Activated CD8-positive, alpha-beta memory T cell treated with anti-CD3 and anti-CD28 coated beads for 1 hour (primary cell): ENCODE measurements at places on chromosomes 3 and 15.

GRCh38 chr15:39497759-39498565 is 82.9 kb upstream of the THBS1 start:
- no peak for DNase-seq

DNA sequence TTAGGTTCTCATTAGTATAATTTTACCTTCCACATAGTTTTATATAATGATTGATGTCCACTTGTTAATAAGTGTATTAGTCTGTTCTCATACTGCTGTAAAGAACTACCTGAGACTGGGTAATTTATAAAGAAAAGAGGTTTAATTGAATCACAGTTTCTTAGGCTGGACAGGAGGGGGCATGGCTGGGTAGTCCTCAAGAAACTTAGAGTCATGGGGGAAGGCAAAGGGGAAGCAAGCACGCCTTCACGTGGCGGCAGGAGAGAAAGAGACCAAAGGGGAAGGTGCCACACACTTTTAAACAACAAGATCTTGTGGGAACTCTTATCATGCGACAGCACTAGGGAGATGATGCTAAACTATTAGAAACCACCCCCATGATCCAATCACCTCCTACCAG is 19.2 kb downstream of the DZIP3 start:
- DNase-seq = no peak

- DNase-seq = no peak
Measured at GRCh38 chr3:63918321-63918720, 6.1 kb upstream of the SCAANT1 start.

GRCh38 chr15:94670438-94671034 is 439.2 kb downstream of the MCTP2 start:
- no peak for DNase-seq

DNA sequence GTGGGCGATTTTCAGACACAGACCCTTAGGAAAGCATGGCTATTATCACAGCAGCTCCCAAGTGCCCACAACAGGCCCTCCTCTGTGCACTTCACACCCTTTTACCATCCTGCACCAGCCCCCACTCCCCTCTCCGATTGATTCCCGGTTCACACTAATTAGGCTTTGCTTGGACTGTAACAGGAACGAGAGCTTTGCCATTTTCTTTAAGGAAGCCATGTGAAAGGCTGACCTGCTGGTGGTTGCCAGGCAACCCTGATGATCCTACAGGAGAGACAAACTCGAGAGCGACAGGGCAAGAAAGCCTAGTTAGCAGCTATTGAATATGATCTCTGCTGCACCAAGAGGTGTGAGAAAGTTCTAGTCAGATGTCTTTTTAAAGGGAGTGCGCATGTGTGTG is 28.2 kb upstream of the DET1 start:
- DNase-seq = no peak

DNA sequence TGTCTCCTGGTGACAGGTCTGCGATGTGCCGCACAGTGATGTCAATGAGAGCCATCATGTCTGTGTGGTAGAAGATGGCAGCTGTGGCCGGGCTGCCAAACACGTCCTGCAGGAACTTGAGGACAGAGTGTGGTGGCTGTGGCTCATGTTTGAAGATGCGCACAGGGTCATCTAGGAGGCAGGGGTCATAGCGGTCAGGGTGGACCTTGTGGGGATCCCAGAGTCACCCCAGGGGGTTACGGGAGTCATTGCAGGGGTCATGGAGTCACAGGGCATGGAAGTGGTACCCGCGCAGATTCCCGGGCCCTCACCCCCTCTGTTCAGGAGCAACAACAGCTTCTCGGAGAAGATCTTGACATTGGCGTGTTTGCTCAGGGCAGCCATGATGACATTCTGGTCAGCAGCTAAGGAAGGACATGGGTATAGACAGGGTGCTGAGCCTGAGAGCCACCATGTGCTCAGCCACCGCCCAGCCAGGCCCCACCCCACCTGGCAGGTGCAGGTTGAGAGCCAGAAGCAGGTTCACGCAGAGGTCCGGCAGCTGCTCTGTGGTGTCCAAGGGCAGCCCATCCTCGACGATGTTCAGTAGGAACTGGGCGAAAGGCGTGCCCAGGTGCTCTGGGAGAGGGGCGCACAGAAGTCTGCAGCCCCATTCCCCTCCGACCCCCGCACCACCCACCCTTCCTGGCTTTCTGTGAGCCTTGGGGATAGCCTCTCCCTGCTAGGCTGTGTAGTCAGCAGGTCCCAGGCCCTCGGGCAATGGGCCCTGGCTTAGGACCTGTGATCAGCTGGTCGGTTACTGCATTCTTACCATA is 6.9 kb downstream of the NCKIPSD start:
- no peak for DNase-seq

DNA sequence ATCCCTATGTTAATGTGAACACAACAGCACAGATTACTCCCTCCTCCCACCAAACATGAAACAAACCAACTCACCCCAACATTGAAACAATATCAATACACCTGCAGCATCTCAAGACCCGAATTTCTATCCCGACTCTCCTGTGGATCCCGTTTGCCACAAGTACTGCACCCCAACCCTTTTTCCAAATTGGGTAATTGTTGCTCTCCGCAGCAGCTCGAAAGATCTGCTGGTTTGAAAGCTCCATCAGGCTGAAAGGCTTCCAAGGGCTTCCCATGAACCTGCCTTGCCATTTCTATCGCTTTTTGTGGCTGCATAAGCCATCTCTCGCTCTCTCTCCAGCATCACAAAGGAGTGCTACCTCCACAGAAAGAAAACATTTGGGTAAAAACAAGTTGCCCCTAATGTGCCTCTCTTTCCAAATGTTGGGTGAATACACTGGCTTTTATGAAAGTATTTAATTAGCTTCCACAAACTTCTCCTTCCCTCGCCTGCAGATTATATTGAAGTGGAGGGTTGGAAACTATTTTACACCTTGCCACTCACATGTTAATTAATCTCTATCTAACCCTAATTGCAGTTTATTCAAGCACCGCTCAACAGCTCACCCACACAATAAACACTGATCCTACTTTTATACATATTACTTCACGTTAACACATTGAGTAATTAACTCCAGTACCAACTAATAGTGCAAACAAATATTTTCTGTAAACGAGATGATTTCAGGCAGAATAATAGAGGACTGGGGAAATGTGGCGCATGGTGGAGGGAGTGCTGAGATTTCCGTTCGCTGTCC is 2.5 kb upstream of the FEZF2 start:
- no peak for DNase-seq

- no peak for DNase-seq
Measured at GRCh38 chr3:45688194-45688881, 858 bp upstream of the SACM1L start.

DNA sequence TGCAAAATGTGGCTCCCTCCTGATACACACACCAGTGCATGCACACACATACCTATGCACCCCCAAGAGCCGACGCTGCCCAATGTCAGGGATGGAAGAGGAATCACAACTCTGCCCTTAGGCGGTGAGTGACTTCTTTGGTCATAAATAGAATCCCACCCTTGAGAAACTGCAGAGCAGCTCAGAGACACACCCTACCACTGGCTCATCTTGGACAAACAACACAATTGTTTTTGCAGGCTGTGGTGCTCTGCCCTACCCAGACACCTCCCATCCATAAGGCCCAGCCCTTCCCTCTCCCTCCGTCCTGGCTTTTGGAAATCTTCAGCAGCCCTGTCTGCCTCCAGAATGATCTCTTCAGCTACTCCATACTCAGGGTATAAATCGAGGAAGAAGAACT is 73.8 kb upstream of the HRH1 start:
- DNase-seq = no peak

GRCh38 chr3:45844616-45845015 is 2.7 kb upstream of the LZTFL1 start:
- no peak for DNase-seq

GRCh38 chr3:66527246-66527645 is 26.4 kb upstream of the LRIG1 start:
- no peak for DNase-seq

GRCh38 chr3:161649900-161650484 is 153.4 kb downstream of the OTOL1 start:
- DNase-seq = no peak

GRCh38 chr3:187498211-187498724 is 130.1 kb downstream of the RTP4 start:
- no peak for DNase-seq

GRCh38 chr15:78983146-78983918 is 38.5 kb upstream of the CTSH start:
- no peak for DNase-seq

DNA sequence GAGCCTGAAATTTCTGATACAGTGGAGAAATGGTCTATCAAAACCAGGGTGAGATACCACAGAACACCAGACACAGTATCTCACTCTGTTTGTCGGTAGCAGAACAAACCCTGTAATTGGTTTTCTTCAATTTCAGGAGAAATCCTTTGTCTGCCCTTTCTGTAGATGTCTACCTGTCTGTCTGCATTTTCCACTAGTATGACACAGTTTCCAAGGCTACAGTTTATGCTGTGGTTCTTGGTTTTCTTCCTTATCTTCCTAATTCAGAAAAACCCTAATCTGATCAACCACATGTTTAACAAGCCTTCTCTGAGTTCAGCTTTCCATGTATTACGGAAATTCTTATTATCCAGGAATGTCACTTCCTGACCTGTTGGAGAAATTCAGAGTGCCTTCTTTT is 70.8 kb downstream of the SCN11A start:
- no peak for DNase-seq

- no peak for DNase-seq
Measured at GRCh38 chr15:40340740-40341400, at the start of gene CCDC9B. Gene CCDC9B (minus strand): TSS chr15:40340939. CDS start chr15:40340819, 120 bp downstream.

DNA sequence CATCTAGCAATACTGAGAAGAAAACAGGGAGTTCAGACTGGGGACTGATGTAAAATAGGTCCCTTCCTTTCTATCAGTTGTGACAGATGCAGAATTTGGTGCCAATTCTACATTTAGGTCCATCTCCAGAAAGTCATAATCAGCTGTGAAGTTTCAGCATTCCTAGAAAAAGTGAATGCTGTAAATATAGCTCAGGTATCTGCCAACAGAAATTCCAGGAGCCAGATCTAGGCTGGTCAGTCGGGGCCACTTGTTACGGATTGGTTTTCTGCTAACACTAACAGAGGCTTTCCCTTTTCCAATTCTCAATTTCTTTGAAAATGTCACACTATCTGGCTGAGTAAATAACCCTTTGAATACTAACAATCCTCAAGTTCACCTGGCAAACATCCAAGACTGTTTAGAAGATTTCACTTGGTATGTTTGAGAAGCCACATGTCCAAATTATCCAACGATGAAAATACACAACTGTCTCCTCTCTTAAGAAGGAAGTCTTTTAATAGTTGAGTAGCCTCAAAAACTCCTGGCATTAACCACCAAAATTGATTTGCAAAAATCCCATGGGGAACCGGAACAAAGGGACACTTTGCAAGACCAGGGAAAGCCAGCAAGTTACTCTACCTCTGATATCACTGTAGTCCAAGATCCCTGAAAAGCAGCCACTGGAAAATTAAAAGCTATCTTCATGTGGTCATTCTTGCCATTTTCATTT is 222.3 kb downstream of the ZMAT3 start:
- DNase-seq = no peak

GRCh38 chr3:73055583-73055982 is 5.9 kb upstream of the EBLN2 start:
- DNase-seq = no peak

DNA sequence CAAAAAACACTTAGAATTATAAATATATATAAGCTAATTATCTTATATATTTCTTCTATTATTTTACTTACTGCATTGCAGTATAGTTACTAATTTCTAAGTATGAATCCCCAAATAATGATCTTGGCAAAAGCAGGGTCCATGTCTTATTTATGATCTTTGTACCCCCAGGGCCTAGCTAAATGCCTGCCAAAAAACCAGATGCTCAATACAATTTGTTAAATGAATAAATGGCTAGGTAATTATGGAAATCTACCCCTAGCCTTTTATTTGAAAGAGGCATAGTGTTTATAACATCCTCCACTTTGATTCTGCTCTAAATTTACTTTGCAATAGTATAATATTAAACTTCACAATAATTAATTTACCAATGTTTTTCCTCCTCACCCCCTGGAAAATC is 69.5 kb downstream of the CSNK1G1 start:
- DNase-seq = no peak

GRCh38 chr3:189927975-189928895 is 192.5 kb downstream of the P3H2 start:
- no peak for DNase-seq

- DNase-seq = no peak
Measured at GRCh38 chr3:24220859-24221657, 273.6 kb downstream of the THRB start.

DNA sequence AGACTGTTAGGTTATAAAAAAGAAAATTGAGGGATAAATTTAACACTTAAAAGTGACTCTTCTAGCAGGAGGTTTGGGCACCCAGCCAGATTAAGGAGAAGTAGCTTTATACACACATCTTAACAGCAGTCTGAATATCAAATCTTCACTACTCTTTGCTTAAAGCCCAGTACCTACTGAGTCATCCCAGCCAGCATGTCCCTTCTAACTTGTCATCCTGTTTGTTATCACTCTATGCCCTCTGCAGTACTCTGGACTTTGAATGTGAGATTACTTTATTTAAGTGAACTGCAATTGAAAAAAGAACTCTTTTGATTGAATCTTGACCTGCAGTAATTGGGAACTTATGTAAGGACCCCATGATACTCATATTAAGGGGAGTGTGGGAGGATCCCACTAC is 77.6 kb downstream of the FHIT start:
- DNase-seq = no peak
